A172 (cell line): ENCODE measurements at places on chromosomes 3 and 15. TPM values are rescaled to one million over a fixed set of nuclear protein-coding genes. Genes with fewer than 3 reads are reported as not detected.

GRCh38 chr3:4994823-4995499, 15.7 kb downstream of the BHLHE40 start:
- DNase-seq: peak; percentile 95

Gene SLC28A1
- not detected in 2 replicates for total RNA-seq

GRCh38 chr15:50082066-50082465, 37.0 kb downstream of the ATP8B4 start:
- no peak for DNase-seq

DNA sequence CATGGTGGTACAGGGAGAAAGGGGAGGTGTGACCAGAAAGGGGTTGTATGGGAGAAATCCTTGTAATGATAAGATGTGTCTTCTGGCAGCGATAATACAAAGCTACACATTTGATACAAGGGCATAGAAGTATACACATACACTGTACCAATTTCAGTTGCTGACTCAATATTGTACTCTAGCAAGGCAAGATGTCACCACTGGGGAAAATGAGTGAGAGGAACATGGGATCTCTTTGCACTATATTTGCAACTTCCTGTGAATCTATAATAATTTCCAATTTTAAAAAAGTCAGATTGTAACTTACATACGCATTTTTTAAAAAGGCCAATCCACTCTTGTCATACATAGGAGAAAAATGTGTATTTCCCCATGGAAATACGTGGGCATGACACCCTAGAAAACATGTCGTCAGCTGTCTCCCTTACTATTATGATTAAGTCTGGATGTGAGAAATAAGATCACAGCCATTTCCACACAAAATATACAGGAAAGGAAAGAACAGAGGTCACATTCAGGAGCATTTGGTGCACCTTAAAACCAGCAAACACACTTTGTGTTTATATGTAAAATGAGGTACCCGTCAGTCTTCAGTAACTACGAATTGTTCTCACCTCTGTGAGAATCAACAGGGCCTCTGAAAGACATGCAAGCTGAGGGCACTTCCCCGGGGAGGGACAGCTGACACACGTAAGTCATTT, 22.9 kb downstream of the PRR23E start:
- no peak for DNase-seq

GRCh38 chr3:31412832-31413231, 119.9 kb upstream of the STT3B start:
- DNase-seq: peak; percentile 6

DNA sequence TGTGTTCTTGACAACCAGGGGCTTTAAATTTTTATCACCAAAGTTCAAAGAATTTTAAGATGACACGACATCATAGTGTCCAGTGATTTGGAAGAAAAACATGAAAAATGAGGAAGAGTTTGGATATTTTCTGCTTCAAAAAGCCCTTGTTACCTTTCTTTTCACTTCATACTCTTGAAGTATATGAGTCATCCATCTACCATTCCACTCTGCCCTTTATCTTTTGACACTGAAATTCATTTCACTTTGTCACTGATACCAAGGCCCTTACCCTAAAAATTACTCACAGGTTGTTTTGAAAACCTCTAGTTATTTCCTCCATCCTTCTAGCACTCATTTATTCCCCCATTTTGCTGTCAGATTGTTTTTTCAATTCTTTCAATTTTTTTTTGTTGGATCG, 42.7 kb downstream of the OR5H15 start:
- no peak for DNase-seq

Gene HRG
- total RNA-seq: not detected in 2 replicates

GRCh38 chr3:12869035-12869621, 27.8 kb upstream of the RPL32 start:
- DNase-seq: no peak

- DNase-seq: no peak
These were observed 4.6 kb downstream of the MCCC1 start for GRCh38 chr3:183094711-183095110.

Gene P2RY12
- not detected in 2 replicates for total RNA-seq

DNA sequence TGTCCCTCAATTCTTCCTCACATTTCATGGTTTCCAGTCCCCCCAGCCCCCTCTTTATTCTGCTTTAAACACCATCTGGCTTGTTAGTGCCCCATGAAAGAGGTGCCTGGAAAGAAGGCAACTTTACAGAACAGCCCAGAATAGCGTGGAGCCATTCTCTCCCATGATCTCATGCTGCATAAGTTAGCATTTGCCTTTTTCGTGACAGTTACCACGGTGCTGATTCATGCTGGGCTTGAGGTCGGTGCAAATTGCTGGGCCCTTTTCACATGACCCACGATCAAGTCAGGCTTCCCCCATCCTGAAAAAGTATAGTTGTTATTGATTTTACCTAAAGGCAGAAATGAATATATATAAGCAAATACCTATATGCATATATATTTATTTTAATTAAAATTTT, 29.6 kb downstream of the SQOR start:
- DNase-seq: no peak

DNA sequence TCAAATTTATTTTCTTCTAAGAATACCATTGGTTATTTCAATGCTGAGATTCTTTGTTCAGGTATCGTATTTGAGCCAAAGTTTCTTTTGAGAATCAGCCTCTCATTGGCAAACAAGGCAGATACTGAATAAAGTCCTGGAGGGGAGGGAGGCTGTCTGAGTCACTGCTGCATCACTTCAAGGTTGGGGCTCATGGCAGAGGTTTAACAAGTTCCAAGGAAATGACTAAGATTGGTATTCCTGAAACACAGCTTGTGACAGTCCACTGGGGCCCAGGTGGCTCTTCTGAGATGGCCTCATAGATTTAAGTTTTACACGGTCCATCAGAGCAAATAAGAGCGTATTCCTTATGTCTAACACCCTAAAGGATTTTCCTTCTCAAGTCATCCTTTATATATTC, 213.8 kb upstream of the STAC start:
- DNase-seq: peak; percentile 93

GRCh38 chr3:126911162-126912026, 71.5 kb upstream of the PLXNA1 start:
- DNase-seq: peak; percentile 100

DNA sequence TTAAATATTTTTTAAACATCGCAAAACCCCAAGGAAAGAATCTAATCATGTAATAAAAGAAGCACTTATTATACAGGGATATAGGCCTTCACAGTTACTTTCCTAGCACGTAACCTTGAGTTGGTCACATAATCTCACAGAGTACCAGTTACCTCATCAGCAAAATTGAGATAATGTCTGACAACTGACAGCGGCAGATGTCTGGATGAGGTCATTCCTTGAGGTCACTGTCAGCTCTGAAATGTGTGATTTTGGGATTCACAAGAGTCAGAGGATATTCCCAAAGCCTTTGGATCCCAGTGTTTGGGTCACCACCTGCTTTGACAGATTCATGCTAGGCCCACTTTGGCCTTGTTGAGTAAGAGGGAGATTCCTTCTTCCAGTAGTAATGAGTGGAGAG, 151.4 kb upstream of the SEMA6D start:
- no peak for DNase-seq

Gene ZBED2
- total RNA-seq: 0.22 TPM in 1 of 2 replicates, not detected in the other

DNA sequence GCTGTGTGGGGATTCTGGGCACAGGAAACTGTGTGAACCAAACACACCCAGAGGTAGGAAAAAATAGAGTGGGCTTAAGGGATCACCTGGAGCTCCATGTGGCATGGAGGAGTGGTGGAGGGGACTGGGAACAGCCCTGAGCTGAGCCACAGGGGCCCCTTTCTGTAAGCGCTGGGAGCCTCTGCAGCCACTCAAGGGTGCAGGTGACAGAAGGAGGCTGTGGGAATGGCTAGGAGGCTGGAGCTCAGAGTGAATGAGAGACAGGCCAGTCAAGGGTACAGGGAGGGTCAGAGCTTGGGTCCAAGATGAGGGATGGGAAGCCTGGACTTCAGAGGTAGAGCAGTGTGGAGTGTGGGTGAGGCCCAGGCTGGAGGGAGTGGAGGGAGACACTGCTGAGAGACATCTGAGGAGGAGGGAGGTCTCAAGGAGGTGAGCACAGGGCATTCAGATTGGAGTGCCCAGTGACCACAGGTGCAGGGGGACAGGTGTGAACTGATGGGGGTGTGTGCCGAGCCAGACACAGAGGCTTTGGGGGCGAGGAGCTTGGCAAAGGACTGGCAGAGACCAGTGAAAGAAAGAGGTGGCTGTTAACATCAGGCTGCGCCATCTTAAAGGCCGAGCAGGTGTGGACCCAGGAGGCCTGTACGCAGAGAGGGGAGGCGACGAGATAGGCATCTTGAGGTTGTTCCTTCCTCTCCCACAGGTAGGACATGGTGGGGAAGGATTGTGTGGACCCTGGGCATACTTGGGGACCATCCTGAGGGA, 56.8 kb downstream of the FGD5 start:
- no peak for DNase-seq

- no peak for DNase-seq
These were observed 80.2 kb downstream of the DLG1 start for GRCh38 chr3:197218210-197218609.

DNA sequence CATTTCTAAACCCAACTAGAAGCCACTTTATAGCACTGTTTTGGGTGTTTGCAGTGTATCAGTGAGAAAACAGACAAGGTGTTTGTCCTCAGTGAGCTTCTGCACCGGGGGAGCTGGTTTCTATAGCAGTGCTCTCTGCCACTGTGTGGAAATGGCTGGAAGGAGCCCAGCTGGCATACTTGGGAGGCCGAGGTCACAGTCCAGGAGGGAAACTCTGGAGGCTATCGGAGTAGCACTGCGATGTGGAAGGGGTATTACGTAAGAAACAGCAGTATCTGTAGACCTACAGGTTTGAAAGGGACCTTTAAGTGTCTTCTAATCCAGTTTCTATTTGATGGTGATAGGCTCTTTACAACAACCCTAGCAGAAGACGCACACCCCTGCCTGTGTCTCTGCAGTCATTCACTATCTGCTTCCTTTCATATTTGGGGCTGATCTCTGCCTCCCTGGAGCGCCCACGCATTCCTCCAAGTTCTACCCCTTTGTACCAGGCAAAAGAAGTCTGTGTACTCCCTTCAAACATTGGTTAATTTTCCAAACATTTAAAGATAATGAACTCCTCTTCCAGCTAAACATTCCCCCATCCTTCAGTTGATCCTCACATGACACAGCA, 87.4 kb upstream of the ADAMTS17 start:
- DNase-seq: no peak

Gene CELF6
- not detected in 2 replicates for total RNA-seq

GRCh38 chr3:154126651-154127050, 5.5 kb downstream of the ARHGEF26 start:
- no peak for DNase-seq

Gene ABI3BP
- 4.9 and 11.5 TPM in 2 replicates for total RNA-seq

DNA sequence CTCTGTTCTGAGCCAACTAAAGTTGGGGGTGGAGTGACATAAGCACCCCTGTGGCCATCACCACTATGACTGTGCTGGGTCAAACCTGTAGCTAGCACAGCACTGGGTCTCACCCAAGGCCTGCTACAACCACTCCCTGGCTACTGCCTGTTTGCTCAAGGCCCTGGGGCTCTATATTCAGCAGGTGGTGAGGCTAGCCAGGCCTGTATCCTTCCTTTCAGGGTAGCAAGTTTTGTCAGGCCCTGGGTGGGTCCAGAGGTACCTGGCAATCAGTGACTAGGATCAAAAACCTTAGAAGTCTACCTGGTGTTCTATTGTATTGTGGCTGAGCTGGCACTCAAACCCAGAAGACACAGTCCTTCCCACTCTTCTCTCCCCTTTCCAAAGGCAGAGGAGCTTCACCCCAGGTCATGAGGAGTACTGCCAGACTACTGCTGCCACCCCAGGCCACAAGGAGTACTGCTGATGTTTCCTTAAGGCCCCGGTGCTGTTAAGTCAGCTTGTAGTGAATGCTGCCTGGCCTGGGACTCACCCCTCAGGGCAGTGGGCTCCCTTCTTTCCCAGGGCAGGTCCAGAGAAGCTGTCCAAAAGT, 170.8 kb downstream of the IGSF11 start:
- no peak for DNase-seq

DNA sequence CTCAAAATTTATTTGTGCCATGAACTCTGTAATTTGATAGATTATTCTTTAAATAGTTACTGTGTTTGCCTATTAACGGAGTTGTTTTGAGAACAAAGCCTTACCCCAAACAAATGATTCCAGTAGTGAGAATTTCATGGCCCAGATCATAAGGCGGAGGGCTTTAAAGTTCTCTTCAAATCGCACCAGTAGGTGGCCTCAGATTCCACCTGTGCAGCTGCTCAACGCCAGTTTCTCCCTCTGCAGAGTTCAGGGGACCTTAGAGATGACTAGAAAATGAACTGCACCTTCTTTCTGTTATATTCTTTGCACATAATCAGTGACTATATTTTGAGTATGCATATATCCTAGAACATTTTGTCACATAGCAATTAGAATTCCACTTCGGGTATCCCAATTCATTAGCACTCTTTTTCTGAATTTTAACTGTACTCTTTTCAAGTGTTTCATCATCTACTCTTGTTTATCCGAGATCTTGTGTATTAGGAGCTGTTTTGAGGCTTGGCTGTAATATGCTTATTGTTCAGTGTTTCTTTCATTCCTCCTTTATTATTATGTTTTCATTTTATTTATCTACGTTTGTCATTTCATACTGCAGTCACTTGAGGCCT, 232.6 kb upstream of the CHRM5 start:
- peak; percentile 35 for DNase-seq

- no peak for DNase-seq
These were observed 87.3 kb upstream of the SNTN start for GRCh38 chr3:63565220-63565619.

GRCh38 chr3:15495461-15496340, 25.8 kb downstream of the COLQ start:
- DNase-seq: no peak

- DNase-seq: peak; percentile 97
These were observed 509.1 kb downstream of the SHQ1 start for GRCh38 chr3:72338942-72339669.

DNA sequence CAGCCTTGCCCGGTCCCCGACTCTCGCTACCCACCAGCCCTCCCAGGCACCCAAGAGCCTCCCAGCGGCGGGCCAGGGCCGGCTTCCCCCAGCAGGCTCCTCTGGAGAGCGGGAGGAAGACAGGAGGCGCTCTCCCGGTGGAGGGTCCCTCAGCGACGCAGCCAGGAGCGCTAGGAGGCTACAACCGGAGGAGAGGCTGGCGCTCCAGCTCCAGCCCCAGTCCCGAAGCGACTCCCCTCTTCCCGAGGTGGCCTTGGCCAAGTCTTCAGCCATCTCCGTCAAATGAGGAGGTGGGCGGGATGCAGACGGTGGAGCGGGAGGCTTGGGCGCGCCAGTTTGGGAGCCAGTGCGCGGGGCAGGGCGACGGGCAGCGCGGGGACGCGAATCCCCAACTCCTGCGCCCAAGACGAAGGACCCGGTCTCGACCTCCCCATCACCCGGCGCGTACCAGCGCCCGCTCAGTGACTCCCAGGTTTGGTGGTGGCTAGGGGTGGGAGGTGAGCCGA, 722 bp downstream of the CHRNA3 start:
- DNase-seq: no peak
